ENCODE measurements at places on chromosomes 7 and 10.

GRCh38 chr10:103098240-103098639 is 94.8 kb downstream of the NT5C2 start:
- no peak for DNase-seq

- peak; percentile 65 for DNase-seq
Measured at GRCh38 chr10:31930023-31930751, 1.6 kb upstream of the ARHGAP12 start.

GRCh38 chr10:6877336-6877721 is 297.3 kb upstream of the PRKCQ start:
- no peak for DNase-seq

- DNase-seq = no peak
Measured at GRCh38 chr10:115674496-115674895, 581.3 kb downstream of the ATRNL1 start.

- DNase-seq = no peak
Measured at GRCh38 chr7:15248514-15248913, 313.3 kb downstream of the AGMO start.

DNA sequence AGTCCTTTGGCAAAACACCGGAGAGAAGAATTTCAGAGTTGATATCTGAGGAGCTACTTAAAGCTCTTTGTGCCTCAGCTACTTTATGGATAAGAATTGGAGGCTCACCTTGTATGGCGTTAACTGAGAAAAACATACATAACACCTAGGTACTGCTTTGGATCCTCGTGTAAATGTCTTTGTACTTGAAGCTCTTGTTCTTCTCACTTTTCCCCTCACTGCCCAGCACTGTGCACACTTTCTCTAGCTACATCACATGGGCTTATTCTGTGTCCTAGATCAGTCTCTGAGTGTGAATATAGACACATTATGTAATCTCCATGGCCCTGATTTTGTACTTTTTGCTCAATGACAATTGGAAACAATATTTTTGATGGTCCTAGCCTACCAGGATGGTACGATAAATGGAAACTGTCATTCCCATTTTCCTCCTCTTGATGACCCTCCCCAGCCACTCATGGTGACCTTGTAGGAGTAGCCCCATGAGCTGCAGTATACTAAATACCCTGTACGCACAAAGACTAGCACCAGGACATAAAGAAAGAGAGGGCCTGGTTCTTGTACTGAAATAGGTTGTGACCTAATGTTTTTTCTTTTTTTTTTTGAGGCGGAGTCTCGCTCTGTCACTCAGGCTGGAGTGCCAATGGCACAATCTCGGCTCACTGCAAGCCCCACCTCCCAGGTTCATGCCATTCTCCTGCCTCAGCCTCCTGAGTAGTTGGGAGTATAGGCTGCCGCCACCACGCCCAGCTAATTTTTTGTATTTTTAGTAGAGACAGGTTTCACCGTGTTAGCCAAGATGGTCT is 22.1 kb downstream of the STAMBPL1 start:
- no peak for DNase-seq

DNA sequence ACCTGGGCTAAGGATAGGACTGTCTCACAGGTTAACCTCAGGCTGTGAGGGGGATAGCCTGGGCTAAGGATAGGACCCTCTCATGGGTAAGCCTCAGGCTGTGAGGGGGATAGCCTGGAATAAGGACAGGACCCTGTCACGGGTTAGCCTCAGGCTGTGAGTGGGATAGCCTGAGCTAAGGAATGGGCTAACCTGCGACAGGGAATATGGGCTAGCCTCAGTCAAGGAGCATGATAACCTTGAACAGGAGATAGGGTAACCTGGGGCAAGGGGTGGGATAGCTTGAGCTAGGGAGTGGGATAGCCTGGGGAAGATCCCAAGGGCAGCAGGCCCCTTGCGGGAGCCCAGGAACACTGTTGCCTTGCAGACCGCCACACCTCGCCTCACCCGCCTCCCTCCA is 42.7 kb downstream of the GRID2IP start:
- DNase-seq = no peak

GRCh38 chr7:149381245-149381644 is 79.6 kb downstream of the ZNF777 start:
- DNase-seq = peak; percentile 2

- DNase-seq = no peak
Measured at GRCh38 chr10:3564346-3565002, 220.5 kb downstream of the KLF6 start.

- DNase-seq = no peak
Measured at GRCh38 chr10:60283397-60283796, 106.3 kb downstream of the ANK3 start.

DNA sequence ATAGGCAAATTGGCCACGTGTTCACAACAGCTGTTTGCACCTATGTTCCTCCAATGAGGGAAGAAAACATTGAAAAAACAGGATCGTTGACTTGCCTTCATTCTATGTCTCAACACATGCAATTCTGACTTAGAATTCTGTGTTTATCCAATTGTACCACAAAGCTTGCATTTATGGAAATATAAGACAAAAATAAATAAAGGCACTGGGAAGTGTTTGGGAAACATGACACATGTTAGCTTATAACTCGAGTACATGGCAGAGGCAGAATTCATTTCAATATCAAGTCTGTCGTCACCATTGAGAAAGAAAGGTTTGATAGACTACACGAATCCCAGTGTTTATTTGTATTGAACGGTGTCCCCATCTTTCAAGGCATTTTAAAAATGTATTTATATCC is 291.2 kb downstream of the AHR start:
- DNase-seq = no peak

DNA sequence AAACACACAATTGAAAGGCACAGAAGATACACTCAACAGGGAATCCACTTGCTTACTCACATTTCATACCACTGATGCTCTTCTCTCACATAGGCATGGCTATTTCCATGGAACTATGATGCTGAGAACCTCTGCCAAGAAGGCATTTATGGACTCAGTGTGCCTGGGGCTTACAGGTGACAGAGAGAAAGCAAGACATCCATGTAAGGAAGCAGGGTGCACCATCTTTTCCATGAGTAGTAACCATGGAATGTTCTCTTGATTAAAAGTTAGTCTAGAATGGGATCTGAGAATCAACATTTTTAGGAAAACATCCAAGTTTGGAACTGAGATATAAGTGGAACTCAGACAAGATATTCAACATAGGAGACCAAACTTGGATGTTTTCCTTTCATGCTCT is 52.5 kb upstream of the MACC1 start:
- DNase-seq = no peak

- DNase-seq = no peak
Measured at GRCh38 chr7:106848851-106849442, 16.1 kb upstream of the PIK3CG start.

DNA sequence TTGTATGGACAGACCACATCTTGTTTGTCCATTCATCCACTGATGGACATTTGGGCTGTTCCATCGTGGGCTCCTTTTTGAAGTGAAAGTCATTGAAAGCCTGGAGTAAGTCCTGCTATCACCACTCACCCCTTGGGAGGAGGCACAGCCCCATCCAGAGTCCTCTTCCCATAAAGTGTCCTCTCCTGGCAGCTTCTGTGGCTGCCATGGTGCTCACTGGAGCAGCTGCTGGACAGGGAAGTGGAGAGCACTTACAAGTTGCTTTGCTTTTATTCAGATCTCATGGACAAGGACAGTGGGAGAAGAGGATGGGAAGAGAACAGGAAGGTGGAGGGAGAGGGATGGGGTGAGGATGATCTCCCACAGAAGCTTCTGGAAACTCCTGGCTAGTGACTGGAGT is 18.5 kb upstream of the EIF5AL1 start:
- no peak for DNase-seq

DNA sequence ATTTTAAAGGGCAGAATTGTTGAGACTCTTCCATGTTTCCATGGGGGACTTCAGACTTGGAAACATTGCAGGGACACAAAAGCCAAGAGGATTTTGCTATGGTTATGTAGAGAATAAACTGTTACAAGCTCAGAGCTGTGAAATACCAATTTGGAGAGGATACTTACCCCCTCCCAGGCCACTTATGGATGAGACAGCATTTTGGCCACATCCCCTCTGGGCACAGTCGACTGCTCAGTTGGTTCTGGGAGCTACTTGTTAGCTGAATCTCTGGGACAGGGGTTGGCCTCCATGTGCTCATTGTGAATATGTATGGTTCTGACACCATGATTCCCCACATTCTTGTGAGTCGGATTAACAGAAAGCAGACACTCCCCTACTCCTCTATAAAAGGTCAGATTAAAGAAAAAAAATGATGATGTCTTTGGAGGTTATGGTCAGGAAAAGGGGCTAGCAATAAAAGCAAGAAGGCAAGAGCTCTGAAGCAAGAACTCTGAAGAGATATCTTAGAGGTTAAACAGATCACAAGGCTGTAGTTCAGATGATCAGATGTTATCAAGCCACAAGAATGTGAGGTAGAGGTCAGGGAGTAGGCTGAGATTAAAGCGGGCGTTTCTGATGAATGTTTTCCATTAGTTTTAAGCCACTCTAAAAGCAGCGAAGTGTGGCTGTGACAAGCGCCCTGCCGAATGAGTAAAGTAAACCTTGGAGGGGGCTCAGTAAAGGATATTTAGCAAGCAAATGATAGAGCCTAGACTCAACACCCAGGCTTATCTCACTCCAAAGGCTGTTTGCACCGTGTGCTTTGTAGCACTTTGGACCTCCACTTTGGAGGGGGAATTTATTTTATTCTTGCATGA is 17.2 kb downstream of the STAMBPL1 start:
- DNase-seq = no peak

DNA sequence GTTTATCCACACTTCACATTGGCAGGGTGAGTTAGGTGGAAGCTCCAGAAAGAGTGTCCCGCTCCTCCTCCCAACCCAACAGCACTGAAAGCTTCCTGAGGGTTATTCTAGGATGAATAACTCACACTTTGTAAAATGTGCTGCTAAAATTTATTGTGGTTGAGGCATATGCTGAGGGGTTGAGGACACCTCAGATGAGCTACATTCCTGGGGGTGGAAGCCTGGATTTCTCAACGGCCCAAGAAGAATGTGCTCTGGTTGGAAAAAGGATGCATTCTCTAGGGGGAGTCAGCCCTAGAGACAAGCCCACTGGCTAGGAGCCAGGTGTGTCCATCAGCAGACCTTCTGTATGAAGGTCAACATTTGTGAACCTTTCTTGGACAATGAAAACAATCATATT is 91.5 kb upstream of the PDE1C start:
- DNase-seq = no peak

DNA sequence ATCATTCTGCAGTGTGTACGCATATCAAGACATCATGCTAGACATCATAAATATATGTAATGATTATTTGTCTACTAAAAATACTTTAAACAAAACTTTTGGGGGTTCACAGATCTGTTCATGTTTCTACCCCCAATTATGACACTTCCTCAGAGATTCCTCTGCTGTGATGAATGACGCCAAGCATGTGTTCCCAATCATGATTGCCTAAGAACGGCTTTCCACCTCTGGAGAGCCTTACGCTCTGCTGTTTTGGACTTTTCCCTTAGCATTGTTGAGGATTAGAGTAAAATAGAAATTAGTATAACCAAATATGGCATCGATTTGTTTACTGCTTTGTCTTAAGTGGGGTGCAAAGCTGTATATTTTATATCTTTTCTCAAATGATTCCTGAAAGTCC is 236.3 kb upstream of the IGFBP3 start:
- DNase-seq = no peak

DNA sequence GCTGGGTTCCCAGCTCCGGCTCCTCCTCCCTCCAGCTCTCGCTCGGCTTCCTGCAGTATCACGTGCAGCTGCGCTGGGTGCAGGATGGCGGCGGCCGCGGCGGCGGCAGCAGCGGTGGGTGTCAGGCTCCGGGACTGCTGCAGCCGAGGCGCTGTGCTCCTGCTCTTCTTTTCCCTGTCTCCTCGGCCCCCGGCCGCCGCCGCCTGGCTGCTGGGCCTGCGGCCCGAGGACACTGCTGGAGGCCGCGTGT is at the start of gene CNNM1:
Gene CNNM1, plus strand, starts transcription at position 53 of the 250 bp plus-strand sequence. Its CDS starts 32 bp downstream, at position 85.
- no peak for DNase-seq

DNA sequence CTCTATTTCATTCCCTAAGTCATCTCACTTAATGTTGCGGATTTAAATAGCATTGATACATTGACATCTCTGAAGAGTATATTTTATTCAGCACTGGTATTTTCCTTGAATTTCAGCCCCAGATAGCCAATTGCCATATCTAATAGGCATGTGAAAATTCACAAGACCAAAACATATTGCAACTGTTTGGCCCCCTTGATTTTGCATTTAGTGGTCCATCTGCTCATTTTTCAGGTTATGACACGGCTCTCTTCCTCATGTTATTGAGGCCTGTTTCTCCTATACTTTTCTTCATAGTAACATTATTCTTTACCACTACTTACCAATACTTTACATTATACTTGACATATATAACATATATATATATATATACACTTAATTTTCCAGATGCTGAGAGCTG is 43.7 kb downstream of the MKLN1 start:
- DNase-seq = no peak

GRCh38 chr7:92717993-92718716 is 118.2 kb downstream of the CDK6 start:
- peak; percentile 66 for DNase-seq

GRCh38 chr7:107958764-107959526 is 44.0 kb downstream of the LAMB1 start:
- no peak for DNase-seq

DNA sequence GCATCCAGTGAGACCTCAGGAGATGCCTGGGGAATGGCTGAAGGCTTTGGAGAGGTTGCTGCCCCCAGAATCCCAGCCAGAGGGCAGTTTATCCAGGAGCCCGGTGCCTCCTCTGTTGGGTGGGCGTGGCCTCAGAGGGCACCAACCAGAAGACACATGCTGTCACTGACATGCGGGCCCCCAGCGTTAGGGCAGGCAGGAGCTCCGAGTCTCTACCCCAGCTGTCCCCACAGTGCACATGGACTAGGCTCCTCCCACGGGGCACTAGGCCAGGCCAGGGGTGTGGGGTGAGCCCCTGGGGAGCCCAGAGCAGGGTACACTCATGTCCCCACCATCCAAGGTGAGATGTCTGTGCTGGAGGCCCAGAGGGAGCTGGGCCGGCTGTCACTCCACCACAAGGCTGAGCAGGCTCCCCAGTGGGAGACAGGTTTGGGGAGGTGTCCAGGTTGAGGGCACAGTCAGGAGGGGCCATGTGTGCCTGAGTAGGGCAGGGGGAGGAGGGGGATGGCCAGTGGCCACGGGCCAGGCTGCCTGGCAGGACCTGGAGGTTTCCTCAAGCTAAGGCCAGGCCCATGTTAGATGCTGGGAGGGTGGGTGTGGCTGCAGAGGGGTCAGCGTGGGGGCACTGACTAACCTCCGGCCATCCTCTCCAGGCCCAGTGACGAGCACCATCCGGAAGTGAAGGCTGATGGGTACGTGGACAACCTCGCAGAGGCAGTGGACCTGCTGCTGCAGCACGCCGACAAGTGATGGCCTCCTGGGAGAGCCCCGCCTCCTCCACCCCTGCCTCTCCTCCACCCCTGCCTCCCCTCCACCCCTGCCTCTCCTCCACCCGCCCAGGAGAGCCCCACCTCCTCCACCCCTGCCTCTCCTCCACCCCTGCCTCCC is 131.3 kb downstream of the FAM53B start:
- peak; percentile 44 for DNase-seq

DNA sequence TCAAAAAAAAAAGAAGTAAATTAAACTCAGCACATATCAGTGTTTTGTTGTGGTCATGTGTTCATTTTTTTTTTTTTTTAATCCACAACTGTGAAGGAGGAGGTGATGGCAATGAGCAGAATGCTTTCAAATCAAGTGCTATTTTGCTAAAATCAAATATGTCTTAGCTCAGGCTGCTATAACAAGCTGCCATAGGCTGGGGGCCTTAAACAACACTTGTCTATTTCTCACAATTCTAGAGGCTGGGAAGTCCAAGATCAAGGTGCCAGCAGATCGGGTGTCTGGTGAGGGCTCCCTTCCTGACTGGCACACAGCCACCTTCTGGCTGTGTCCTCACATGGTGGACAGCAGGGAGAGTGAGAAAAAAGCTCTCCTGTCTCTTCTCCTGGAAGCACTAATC is 203.9 kb downstream of the FAM107B start:
- peak; percentile 56 for DNase-seq

GRCh38 chr7:6423942-6424701 is 23.6 kb downstream of the DAGLB start:
- DNase-seq = peak; percentile 15

Measured in CD4-positive, alpha-beta T cell treated with Interleukin-10 for 1 hour (primary cell).